ENCODE measurements at places on chromosomes 7 and 10.
A peak's percentile ranks its signal among the peaks of the same experiment; 100 is the strongest.

DNA sequence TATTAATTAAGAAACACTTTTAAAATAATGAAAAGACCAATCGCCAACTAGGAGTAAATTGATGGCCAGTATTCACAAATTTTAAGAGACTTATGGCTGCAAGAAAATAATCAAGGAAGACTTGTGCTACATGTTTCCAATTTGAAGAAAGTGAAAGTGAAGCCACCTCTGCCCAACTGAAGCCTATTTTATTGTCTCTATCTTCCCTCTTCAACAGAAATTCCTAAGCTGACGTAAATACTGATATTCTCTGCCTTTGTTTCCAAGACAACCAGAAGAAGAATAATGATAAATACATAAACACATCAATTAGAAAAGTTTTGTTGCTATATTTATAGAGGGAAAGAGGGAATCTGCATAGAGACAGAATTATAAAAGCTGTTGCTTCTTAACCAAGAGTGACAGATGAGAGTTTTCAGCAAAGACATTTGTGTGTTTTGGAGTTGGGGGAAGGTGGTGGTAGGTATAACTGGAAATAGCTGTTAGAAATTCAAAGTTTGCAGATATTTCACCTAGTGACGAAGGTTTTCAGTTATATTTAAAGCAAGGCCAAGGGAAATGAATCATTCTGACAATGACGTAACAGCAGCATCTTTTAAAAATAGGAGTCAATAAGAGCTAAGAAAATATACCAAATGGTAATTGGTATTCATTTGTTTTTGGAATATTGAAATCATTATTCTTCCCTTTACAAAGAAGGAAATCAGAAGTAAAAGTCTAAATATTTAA lies 576.6 kb upstream of the SORCS1 start:
- DNase-seq: no peak

DNA sequence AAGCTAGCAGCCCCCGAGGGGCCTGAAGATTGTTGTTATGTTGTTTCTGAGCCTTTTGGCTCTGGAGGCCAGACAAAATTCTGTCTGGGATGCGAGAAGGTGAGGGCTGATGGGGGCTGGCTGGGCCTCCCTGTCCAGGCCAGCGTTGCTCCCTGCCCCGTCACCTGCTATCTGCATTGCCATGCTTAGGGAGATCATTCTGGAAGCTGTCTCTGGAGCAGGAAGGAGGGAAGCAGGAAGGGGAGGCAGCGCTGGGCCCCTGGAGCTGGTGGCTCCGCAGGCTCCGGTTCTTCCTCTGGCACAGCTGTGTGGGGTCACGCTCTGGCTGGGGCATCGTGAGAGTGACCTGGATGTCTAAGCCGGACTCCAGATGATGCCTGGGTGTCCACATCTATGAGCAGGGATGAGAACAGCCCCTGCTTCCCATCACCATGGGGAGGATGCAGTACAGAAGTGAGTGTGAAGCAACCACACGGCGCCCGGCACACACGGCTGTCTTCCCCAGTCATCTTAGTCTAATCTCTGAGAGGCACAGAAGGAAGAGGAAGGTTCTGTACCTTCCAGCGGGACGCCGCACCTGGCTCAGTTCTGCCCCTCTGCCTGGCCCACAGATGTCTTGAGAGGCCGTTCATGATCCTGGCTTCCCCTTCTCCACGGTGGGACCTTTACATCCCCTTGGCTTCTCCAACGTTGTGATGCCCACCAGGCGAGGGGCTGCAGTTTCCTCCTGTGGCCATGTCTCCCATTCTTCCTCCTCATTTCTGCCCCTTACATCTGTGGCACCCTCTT lies 11.9 kb upstream of the NPS start:
- DNase-seq: no peak

GRCh38 chr7:92631067-92631849 lies 41.1 kb upstream of the FAM133B start:
- peak; percentile 13 for DNase-seq

DNA sequence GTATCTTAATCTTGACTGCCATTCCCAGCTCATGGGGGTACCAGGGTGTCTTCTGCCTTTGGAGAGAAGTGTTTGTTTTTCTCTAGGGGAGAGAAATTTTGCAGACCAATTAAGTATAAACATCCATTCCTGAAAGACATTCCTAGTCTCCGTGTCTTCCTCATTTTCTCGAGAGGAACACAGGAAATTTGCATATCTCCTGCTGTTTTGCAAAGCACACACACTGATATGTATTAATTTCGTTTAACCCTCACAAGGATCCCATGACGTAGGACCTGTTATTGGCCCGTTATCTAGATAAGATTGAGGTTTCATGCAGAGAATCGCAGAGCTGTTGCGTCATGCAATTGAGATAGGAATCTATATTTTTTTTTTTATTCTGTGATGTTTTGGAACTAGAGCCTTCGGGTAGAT lies 944 bp downstream of the RHBDD2 start:
- no peak for DNase-seq

GRCh38 chr7:96870934-96871333 lies 134.4 kb upstream of the DLX6 start:
- no peak for DNase-seq

DNA sequence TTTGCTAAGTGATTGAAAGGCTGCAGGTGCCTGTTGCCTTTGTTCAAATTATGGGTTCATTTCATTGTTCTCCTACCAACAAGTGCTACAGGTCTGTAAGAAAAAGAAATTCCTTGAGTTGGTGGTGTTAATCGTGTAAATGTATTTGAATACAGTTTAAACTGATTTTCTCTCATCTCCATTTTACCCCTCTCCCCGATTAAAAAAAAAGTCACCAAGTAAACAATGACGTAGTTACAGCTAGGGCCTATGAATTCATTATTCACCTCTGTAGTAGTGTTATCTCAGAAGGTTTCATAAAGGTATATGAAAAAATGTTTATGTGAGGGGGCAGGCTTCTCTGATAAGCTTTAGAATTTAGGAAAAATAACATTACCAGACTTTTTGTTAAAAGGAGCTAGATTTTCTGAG lies 1.1 kb downstream of the REEP3 start:
- DNase-seq: no peak

DNA sequence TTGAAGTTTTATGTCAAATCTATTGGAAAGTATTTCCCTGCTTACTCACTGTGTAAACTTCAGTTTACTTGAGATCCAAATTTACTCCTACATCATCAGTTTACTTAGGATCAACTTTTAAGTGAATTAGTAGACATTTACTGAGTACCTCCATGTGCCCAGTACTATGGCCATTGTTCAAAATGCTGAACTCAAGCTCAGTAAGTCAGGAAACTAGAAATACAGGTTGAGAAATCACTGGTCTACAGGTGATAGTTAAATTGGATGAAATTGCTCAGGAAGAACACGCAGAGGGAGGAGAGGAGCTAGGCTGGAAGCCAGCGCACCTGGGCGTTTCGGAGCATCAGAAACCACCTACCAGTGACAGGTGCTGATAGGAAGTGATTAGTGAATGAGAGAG lies 25.5 kb upstream of the EBLN1 start:
- DNase-seq: no peak

DNA sequence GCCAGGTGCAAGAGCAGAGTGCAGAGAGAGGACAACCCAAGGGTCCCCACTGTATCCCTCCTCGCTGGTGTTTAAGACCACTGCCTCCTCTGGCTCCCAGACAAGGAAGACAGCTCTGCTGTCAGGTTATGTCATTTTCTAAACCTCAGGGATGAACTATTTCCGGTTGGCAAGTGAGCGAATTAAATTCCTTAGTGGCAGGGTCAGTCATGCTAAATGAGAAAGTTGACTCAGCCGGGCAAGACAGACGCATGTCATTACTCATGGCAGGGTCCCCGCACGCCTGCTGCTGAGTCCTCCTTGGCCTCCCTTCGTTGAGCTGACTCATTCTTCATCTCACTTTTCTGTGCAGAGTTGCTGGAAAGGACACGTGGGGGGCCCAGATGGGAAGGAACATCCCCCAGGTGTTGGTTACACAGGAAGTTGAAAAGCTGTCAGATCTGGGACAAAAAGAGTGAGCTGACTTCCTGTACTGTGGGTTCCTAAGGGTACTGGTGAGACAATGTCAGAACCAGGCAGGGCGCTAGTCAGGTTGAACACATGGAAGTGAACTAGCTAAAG lies 47.1 kb upstream of the UCN3 start:
- DNase-seq: peak; percentile 46

DNA sequence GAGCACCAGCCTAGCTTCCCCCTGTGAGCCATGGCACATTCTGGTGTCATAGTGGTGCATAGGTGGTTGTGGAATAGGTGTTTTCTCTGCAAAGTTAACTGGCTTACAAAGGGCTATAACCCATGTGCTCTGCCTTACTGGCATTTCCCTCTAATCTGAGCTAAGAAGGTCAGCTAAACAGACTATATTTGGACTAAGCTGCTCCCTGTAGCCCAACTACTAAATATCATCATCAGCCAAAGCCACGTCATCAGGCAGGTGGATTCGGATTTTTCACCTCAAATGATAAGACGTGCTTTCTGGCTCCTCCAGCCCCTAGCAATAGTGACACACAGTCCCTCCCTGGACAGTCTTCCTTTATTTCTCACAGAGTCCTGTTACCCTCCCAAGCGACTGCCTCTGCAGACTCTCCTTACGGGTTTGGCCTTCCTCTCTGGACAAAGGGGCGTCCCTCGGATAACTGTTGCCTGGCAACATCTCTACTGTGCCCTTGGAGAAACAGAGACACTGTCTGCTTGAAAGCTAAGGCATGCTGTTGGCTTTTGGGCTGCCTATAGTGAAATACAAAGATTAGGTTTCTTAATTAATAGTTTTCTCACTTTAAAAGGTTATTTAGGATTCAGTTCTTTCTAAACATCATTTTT lies 9.1 kb downstream of the SLC13A4 start:
- DNase-seq: no peak

GRCh38 chr10:121418126-121418777 lies 180.0 kb downstream of the FGFR2 start:
- DNase-seq: no peak

DNA sequence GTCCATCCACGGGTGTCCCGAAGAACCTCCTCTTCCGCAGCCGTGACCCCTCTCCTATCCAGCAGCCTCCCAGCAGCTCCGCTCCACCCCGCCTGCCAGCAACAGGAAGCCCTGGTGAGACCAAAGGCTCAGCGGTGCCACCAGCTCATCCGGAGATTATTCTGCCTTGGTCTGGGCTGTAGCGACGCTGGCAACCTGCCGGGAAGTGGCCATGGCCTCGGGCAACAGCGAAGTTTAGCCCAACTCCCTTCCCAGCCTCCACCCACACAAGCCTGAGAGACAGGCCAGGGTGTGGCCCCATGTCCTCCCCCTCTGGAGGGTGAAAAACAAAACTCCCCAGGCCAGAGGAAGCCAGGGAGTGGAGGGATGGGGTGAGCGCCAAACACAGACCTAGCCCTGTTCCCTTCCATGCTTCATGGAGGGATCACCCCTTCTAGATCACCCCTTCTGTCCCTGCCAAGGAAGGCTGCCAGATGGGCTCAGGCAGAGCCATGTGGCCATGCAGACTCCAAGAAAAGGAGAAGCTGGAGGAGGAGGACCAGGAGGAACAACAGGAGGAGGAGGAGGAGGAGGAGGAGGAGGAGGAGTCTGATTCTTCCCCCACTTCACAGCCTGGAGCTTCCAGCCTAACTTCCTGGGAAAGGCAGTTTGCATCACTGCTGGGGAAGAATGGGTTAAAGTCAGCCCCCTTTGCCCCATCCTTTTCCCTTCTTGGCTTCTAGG lies 918 bp downstream of the CALHM2 start:
- DNase-seq: peak; percentile 19

- DNase-seq: no peak
These were observed 116.6 kb downstream of the EGFR start for GRCh38 chr7:55135462-55135861.

DNA sequence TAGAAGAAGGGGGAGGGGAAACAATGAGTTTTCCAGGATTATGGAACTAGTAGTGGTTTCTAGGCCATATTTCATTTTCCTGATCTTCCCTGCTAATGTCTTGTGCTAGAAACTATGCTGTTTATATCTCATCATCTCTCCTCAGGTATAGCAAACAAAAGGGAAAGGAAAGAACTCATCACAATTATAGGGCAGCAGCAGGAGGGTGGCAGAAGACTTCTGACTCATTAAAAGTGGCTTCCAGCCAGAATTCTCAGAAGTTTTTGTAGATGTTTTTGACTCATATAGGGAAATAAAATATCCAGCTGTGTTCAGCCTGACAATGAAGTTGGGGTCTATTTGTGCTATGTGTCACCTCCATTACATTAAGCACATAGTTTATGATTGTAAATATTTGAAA lies 6.5 kb downstream of the AHR start:
- no peak for DNase-seq

- no peak for DNase-seq
These were observed 31.9 kb downstream of the LRRC18 start for GRCh38 chr10:48907730-48908129.

GRCh38 chr10:79269443-79269842 lies 77.8 kb upstream of the PPIF start:
- no peak for DNase-seq

- no peak for DNase-seq
These were observed 169.2 kb downstream of the HGF start for GRCh38 chr7:81600608-81601007.

GRCh38 chr7:113548137-113548536 lies 370.7 kb downstream of the PPP1R3A start:
- no peak for DNase-seq

- no peak for DNase-seq
These were observed 246.6 kb downstream of the ARHGAP21 start for GRCh38 chr10:24476913-24477701.

GRCh38 chr7:80721883-80722615 lies 83.6 kb downstream of the CD36 start:
- no peak for DNase-seq

DNA sequence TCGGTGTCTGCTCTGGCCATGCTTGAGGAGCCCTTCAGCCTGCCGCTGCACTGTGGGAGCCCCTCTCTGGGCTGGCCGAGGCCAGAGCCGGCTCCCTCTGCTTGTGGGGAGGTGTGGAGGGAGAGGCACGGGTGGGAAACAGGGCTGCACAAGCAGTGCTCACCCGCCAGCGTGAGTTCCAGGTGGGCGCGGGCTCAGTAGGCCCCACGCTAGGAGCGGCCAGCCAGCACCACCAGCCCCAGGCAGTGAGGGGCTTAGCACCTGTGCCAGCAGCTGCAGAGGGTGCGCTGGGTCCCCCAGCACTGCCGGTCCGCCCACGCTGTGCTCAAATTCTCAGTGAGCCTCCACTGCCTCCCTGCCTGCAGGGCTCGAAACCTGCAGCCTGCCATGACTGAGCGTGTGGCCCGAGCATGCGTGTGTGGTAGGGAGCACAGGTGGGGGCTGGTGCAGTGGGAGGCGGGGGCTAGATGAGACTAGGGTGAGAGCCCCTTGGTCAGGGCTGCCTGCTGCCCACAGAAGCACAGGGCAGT lies 223.0 kb downstream of the ZNF248 start:
- no peak for DNase-seq

GRCh38 chr7:6158424-6159096 lies 113.9 kb downstream of the CYTH3 start:
- DNase-seq: no peak
